ENCODE measurements at places on chromosomes 7 and 10.
A peak's percentile ranks its signal among the peaks of the same experiment; 100 is the strongest.

DNA sequence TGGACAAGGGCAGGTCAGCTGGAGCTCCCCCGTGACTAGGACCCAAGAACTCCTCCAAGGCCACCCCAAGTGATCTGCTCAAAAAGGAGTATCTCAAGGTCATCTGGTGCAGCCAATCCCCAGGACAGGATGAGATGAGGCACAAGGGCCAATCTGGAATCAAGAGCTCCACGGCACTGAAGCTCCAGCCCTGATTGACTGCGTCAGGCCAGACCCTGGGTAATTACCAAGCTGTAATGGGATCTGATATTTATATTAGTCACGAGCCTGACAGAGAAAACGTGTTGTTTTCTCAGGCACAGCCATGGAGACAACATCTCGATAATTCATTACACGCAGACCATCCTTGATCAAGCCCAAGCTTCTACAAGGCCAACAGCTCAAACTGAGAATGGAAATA is 4.2 kb downstream of the KCNMA1 start:
- DNase-seq: no peak

DNA sequence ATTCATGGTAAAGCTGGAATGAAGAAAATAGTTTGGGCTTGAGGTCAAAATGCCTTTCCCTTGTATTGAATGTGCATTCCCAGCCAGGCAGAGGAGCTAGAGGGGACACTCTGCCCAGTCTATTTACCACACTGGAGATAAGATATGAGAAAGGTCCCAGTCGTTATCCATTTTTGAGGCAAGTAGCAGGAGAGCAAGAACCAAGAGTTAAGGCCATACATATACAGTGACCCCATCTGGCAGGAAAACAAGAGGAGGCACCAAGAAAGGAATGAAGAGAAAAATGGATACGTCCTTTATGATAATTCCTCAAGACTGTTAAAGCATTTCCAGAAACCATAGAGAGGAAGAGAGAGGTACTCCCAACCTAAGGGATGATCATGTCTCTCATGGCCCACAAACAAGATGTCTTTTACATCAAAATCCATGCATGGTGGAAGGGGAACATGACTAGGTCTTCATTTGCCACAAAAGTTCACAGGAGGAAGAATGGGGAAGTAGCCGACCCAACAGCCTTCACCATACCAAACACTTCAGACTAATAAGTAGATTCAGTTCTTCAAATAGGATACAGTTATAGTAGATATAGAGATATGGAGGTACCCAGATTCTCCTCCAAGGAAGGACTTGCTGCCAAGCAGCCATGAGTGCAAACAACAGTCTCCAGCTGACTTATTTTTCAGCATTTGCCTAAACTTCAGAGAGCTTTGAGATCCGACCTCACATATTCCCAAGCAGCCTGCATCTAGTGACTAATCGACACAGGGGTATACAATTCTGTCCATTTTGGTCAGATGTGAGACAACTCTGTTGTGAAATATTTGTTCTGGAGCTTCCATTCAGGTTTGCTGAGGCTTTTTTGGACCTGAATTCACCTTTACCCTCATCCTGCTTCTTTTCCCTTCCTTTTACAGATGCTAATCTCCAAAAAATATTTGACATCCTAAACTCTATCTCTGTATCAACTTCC is 61.1 kb upstream of the CCDC71L start:
- DNase-seq: no peak

GRCh38 chr10:96705134-96705533 is 15.2 kb downstream of the PIK3AP1 start:
- DNase-seq: no peak

GRCh38 chr7:142807855-142808460 is 37.2 kb downstream of the PRSS2 start:
- DNase-seq: no peak

GRCh38 chr10:98539578-98539977 is 92.8 kb upstream of the HPS1 start:
- no peak for DNase-seq

GRCh38 chr7:77439572-77439971 is 23.4 kb upstream of the GSAP start:
- DNase-seq: no peak

DNA sequence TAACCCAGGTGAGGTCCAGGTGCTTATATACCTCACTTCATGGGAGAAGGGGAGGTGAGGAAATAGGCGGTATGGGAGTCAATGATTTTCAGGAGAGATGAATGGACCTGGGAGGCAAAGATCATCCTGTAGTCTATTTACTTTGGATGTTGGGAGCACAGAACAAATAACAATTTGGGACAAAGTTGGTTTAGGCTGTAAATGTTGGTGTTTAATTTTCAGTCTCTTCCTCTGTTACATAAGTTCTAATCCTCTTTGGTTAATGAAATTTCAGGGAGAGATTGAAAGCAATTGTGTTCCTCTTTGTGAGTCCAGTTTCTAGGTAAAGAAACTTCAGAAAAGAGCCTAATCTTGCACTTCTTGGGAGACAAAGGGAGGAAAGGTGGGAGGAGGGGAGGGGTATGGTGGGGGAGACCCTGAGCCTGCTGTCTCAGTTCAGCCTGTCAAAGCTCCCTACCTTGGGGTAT is 46.9 kb downstream of the AKR1C4 start:
- no peak for DNase-seq

DNA sequence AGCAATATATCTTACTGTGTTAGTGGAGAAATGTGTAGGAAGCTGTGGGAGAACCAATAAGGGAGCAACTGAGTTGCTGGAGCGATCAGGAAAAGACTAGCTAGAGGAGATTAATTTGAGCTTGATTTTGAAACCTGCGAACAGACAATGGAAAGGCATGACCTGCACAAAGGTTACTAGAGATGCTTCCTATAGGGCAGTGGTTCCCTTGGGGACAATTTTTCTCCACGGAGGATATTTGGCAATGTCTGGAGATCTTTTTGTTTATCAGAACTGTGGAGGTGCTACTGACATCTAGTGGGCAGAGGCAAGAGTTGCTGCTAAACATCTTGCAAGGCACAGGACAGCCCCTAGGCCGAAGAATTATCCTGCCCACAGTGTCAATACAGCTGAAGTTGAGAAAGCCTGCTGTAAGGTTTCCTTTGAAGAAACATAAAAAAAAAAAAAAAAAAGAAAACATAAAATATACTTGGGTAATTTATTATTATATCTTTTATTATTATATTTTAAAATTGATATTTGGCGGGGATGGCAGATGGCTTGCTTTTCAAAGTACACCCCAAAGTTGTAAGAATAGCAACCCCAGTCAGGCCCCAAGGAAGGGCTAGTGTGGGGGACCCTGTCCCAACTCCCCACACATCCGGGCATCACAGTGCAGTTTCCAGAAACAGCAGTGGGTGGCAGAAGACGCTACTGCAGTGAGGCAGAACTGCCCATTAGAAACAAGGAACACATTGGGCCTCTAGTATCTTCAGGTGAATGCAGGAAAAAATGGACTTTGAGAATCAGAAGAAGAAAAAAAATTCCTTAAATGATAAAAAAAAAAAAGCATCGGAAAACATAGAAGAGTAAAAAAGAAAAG is 481.6 kb downstream of the SH2D4B start:
- DNase-seq: no peak

DNA sequence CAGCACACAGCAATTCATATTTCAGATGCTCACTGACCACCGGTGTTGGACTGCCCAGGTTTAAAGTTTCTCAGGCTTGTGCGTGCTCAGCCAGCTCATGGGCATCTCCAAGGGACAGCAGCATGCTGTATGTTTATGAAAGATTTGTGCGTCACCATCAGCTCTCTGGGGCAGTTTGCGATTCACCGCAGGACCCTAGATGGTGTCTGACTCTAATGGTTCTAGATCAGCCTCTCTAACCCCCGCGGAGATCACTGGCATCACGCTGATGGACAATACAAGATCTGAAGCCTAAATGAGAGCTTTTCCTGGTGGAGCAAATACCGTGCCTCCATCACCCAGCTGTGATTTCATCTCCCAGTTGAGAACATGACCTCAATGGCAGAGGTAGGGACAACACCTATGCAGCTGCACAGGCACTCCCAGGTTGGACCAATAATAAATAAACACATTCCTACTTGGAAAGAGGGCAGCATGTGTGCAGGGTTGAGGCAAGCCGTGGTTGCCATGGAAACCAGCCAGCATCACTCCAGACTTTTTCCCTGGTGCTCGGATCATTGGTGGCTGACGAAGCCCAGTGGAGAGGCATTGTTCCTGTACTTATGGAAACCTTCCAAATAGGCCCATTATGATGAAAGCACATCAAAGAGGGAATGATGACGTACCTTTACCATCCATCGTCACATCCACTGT is 253.6 kb downstream of the KCNMA1 start:
- DNase-seq: no peak

DNA sequence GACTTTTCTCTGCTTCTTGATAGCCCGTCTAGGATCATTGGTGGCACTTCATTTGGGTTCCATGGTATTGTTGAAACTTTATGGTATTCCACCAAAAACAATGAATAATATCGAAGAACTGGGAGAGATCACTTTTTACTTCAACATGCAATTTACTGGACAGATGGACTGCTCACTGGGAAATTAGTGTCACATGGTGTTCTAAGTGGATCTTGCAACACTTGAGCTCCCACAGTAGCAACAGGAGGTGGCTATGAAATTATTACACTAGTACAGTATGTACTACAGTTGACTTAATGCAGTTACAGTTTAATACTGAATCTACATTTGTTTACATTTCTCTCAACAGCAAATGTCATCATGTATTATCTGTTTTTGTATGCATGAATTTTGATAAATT is 997.3 kb downstream of the REEP3 start:
- DNase-seq: no peak

- DNase-seq: no peak
Observed at GRCh38 chr10:75611993-75612372, 180.6 kb downstream of the LRMDA start.

DNA sequence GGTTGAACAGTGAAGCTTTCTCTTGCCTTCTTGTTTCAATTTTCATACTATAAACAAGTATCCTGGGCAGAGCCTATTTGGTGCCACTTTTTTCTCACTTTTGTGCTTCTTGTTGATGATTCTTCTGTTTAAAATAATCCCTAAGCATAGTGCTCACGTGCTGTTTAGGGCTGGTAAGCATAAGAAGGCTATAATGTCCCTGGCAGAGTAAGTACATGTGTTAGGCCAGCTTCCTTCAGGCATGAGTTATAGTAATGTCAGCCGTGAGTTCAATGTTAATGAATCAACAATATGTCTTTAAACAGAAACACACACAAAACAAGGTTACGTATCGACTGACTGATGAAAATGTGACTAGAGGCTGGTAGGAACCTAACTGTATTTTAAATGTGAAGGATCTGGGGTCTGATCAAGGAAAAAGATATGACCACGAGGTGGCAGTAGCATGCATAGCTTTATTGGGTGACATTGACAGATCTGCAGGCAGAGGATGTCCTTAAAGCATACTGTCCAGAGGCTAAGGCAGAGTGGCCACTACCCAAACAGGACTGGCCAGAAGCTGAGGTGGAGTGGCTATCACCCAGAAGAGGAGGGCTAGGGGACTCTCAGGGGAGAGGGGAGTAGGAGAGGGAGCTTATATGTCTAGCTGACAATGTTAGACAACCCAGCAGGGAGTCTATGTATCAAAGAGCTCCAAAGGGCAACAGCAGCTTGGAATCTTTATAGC is 113.7 kb downstream of the BRAF start:
- no peak for DNase-seq

GRCh38 chr7:34281260-34281659 is 375.9 kb downstream of the BMPER start:
- DNase-seq: no peak

DNA sequence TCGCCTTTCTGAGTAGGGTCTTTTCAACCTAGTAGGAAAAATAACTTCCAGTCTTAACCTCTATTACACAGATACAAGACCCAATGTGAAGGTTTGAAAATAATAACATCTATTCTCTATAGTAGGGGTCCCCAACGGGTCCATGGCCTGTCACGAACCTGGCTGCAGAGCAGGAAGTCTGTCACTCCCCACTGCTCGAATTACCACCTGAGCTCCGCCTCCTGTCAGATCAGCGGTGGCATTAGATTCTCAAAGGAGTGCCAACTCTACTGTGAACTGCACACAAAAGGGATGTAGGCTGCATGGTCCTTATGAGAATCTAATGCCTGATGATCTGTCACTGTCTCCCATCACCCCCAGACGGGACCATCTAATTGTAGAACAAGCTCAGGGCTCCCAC is 7.4 kb downstream of the YWHAG start:
- DNase-seq: no peak

GRCh38 chr10:5633166-5633749 is 33.1 kb downstream of the ASB13 start:
- no peak for DNase-seq

DNA sequence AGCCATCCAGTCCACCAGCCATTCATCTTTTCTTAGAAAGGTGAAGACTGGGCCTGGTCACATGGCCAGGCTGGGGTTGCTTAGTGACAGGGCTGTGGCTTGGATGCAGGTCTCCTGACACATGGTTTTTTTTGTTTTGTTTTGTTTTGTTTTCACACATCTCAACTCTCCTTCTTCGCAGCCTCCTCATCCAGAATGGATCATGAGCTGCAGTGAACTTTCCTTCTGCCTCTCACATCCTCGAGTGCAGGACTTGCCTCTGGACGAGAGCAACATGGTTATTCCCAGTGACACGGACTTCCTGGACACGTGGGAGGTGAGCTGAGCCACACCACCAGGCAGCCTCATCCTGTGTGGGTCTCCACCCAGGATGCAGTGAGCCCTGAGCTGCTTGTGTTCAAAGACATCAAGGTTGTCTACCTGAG is 9.5 kb downstream of the AKR1E2 start:
- no peak for DNase-seq

- DNase-seq: peak; percentile 22
Observed at GRCh38 chr10:78416031-78417011, 382.7 kb downstream of the RPS24 start.

- no peak for DNase-seq
Observed at GRCh38 chr7:143411976-143412708, 3.5 kb upstream of the EPHA1 start.

DNA sequence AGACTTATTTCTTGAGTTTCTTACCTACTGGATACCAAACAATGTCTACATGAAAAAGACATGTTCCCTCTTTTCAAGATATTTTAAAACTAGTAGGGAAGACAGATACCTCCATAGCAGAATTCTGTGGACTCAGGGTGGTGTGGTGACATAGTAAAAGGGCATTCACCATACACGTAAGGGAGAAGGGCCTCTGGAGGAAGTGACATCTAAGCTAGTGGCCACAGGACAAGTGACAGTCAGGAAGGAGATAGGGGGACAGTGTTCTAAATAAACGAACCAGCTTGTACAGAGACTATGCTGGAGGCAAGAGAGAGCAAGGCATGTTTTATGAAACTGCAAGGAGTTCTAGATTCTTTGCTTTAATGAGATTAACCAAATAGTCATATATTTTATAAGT is 321.7 kb upstream of the LRGUK start:
- DNase-seq: no peak

GRCh38 chr10:70965566-70965965 is 77.2 kb upstream of the PCBD1 start:
- DNase-seq: no peak

DNA sequence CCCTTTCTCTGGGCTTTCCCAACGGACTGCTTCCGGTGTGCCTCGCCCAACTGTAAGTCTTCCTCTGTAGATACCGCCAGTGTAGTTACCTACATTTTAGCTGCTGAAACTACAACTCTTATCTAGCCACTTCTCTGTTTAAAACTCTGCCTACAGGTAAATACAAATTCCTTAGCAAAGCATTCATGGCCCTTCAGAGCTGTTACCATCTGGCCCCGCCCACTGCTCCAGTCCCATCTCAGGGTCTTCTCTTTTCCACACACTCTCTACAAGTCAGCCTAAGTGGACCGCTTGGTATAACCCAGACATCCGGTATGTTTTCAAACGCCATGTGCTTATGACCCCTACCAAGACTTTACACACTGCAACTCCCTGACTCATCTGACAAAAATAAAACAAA is 41.0 kb upstream of the LAMB4 start:
- DNase-seq: no peak

- no peak for DNase-seq
Observed at GRCh38 chr10:60614363-60614762, 163.9 kb upstream of the CDK1 start.

Measured in sciatic nerve (tissue), 2 donors.